ENCODE measurements at places on chromosomes 13 and 19.

GRCh38 chr19:6235031-6235951 is 44.5 kb downstream of the MLLT1 start:
- no peak for DNase-seq

DNA sequence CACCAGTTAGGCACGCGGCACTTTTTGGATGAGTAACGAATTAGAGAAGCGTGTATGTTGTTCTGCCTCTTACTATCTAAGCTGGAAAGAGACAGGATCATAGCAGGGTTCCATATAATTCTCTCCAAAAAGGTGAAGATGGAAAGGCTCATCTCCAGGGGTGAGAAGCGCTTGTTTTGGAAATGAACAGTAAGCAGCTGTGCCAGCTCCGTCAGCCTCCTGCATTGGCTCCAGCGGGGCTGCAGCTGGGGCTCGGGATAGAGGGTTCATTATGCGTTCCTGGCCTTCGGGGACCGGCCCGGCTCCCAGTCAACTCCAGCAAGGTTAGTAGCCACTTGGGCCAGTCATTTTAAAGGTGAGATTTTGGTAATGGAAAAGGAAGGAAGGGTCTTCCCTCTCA is 155.5 kb downstream of the COL4A1 start:
- no peak for DNase-seq

DNA sequence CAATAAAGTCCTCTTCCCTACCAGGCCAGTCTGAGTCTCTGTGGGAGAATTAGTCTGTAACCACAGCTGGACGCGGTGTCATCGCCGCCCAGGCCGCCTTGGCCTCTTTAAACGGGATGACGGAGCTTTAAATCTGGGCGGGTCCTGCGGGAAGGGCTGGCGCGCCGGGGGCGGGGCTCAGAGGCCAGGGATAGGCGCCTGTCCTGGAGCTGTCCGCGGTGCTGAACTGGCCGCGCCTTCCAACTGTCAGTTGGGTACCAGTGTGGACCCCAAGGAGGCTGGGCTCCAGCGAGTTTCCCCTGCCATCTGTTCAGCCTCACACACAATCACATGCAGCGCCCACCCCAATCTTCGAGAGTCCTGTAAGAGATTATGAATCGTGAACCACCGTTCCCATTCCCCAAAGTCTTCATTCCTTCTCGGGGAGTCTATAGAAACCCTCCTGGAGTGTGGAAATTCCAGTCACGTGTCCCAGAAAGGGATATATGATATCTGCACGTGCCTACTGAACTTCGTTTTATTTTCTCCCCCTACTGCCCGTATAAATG is 11.5 kb downstream of the APLP1 start:
- peak; percentile 53 for DNase-seq

DNA sequence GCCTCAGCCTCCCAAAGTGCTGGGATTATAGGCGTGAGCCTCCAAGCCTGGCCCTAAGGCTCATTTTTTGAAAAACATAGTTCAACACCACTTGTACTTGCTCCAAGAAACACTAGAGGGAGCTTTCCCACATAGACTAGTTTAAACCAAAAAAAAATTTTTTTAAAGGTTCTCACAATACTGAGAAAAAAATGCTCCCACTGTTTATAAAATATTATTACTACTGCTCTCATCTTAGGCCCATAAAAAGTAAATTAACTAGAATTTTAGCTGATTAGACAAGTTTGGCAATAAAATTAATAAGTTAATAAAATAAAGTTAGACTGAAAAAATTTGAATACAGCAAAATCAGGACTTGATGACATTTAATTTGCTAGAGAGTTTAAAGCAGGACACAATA is 109.5 kb downstream of the TBC1D4 start:
- DNase-seq = no peak

GRCh38 chr19:29631450-29631849 is 25.4 kb downstream of the POP4 start:
- no peak for DNase-seq

DNA sequence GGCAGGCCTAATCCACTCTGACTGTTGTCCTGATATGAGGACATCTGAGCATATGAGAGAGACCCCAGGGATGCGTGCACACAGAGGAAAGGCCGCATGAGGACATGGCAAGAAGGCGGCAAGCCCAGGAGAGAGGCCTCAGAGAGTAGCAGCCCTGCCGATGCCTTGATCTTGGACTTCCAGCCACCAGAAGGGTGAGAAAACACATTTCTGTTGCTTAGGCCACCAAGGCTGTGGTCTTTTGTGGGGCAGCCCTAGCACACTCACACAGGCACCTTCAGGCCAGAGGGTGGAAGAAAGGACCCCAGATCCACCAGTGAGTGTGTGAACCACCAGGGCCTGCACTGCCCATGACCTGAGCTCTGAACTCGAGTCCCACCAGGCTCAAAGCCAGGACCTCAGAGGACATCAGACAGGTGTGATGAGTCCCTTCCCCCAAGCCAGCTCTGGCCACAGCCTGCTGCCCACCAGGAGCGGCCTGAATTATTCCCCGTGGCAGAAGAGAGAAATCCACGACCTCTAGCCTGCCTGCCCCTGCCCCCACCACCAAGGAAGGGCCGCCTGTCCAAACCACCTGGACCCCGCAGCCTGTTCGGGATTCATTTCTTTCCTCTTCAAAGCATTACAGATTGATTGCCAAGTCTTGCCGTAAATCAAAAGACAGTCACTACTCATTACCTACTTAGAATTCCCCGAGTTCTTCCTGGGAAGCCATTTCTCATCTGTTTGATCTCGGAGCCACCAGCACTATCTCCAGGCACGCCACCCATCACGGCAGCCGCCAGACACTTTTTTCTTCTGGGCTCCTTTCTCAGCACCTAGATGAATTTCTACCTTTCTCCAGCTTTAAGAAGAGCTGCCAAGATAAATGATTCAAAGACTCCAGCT is 72.2 kb downstream of the CEBPG start:
- DNase-seq = no peak

DNA sequence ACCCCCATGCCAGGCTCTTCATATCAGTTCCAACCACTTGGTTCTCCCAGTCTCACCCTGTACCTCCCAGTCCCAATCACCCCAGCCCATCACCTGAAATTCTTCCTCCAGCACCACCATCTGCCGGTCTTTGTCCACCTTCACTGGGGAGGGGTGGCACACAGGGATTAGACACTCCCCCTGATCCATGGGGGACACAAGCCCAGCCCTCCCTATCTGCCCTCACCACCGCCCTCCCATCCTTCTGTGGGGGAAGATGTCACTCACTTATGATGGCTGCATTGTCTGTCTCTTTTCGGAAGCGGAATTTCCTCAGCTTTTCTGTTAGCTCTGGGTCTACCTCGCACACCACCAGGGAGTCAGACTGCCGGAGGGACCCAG is 685 bp downstream of the GMFG start:
- DNase-seq = no peak

DNA sequence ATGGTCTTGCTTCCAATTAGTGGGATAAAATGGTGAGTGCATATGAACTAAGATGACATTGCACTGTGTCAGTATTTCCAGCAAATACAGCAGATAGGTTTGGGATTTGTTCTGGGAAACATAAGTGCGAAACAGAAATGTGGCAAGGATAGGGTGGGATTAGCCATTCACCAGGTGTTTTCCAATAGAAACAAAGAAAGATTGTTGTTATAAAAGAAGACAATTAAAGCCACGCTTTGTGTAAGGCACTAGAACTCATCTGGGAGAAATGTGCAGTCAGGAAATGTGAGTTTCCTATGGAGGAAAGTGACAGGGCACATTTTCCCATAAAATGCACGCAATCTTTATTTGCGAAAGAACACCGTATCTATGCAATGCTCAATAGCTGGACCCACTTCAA is 1547.8 kb downstream of the EFNB2 start:
- DNase-seq = no peak

DNA sequence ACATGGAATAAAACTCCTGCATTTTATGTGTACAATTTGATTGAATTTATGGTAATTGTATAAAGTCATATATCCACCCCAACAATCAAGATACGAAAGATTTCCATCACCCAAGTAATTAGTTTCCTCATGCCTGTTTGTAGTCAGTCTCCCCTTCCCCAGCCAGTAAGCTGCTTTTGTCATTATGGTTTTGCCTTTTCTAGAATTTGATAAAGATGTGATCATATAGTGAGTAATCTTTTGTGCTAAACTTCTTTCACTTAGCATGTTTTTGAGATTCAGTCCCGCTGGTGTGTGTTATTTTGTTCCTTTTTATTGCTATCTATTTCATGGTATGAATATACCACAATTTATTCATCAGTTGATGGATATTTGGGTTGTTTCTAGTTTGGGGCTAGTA is 16.0 kb downstream of the ITM2B start:
- no peak for DNase-seq

DNA sequence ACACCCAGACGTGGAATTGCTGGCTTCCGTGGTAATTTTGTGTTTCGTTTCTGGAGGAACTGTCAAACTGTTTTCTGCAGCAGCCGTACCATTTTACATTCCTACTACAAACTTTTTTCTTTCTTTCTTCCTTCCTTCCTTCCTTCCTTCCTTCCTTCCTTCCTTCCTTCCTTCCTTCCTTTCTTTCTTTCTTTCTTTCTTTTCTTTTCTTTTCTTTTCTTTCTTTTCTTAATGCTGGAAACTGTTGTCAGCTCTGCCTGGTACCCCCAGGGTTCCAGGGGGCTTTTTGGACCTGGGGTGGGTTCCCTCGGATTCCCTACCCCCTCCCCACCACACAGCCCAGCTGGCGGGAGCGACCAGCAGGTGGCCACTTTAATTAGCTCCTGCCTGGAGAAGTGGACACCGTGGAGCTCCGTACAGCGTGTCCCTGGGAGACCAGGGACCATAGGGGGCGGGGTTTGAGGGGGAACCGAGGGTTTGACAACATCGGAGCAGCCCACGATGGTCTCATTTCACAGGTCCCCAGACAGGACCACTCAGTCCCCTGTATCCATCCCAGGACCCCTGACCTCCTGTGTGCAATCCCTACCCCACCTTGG is 24.4 kb downstream of the CELF5 start:
- no peak for DNase-seq

GRCh38 chr13:113668491-113668971 is 1.5 kb downstream of the GRK1 start:
- DNase-seq = no peak

GRCh38 chr13:97914540-97914939 is 38.9 kb upstream of the IPO5 start:
- DNase-seq = no peak

DNA sequence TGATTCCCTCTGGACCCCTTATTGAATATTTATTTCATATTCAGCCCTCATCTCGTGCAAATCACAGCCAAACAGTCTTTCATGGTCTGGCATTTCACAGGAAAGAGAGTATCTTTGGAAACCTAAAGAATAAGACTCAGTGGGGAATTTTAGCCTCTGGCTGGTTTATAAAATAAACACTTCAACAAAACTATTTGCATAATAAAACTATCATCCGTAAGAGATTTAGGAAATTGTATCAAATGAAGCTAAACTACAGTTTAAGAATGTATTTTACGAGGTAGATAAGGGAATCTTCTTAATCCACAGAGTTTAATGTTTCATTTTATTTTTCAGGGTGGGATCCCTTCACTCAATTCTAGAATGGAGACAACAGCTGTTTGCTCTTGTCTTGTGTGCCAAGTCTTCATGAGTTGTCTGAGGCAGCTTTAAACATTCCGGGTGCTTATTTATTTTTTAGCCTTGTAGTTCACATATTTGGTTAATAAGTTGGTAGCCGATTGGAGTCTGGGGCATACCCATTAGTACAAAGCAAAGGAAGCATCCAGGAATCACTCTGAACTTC is 634.4 kb upstream of the KLF12 start:
- no peak for DNase-seq

- DNase-seq = no peak
Observed at GRCh38 chr19:40006273-40006691, 9.4 kb downstream of the ZNF546 start.

- no peak for DNase-seq
Observed at GRCh38 chr19:45607071-45608029, 5.3 kb upstream of the GPR4 start.

DNA sequence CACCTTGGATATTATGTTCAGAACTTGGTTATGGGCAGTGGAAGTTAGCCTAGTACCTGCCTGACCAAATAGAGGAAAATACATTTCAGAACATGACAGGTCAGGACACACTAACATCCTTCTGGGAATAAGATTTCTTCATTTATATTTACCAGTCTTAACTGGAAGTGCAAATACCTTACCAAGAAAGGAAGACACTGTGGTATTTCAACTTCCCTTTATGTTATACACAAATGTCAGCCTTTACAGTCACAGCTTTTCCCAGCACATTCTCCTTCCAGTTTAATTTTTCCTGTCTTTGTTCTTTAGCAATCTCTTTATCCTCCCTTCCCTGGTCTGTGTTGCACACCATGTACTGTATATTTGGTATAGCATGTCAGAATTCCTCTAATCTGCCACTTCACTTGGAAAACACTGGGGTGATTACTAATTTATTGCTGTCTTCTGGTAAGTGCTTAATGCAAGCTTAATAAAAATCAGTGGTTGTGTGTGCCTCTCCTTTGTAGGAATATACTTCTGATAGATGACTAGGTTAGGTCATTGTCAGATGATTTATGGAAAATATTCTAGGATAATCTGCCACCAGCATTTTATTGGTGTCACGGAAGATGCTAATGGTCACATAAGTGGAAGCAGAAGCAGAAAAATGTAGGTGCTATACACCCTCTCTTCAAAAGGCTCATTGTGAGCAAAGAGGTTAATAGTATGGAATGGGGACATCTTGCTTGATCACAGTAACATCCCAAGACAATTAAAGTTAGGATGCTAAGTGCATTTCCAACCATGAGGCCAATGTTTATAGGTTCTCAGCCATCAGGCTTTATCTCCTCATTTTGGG is 124.3 kb upstream of the STARD13 start:
- no peak for DNase-seq

GRCh38 chr13:97043302-97043701 is 49.0 kb upstream of the OXGR1 start:
- DNase-seq = no peak

- no peak for DNase-seq
Observed at GRCh38 chr13:33728271-33729037, 89.5 kb upstream of the RFC3 start.

- no peak for DNase-seq
Observed at GRCh38 chr13:97275776-97276501, 53.8 kb downstream of the MBNL2 start.

GRCh38 chr19:42245231-42245630 is 2.8 kb upstream of the GSK3A start:
- no peak for DNase-seq

DNA sequence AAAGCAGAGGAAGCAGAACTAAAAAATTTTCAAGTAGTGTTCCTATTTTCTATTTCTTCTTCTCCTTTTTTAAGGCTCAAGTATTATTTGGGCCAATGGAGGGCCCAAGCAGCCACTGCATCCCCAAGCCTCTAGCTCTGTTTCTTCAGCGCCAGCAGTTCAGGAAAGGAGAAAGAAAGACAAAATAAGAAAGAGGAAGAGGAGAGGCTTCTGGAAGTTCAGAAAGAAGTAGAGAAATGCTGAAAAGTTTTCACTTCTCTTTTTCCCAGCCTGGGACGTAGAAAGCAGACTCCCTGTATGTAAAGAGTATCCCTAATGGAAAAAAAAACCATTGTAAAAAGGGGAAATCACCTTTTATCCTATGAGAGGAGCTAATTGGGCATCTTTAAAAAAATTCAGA is 165.5 kb upstream of the KLF12 start:
- DNase-seq = no peak

GRCh38 chr19:33905937-33906577 is 109.4 kb downstream of the KCTD15 start:
- DNase-seq = no peak
